ENCODE measurements at places on chromosomes 3 and 15.

- no peak for DNase-seq
These were observed 269.6 kb upstream of the ST8SIA2 start for GRCh38 chr15:92123962-92124656.

DNA sequence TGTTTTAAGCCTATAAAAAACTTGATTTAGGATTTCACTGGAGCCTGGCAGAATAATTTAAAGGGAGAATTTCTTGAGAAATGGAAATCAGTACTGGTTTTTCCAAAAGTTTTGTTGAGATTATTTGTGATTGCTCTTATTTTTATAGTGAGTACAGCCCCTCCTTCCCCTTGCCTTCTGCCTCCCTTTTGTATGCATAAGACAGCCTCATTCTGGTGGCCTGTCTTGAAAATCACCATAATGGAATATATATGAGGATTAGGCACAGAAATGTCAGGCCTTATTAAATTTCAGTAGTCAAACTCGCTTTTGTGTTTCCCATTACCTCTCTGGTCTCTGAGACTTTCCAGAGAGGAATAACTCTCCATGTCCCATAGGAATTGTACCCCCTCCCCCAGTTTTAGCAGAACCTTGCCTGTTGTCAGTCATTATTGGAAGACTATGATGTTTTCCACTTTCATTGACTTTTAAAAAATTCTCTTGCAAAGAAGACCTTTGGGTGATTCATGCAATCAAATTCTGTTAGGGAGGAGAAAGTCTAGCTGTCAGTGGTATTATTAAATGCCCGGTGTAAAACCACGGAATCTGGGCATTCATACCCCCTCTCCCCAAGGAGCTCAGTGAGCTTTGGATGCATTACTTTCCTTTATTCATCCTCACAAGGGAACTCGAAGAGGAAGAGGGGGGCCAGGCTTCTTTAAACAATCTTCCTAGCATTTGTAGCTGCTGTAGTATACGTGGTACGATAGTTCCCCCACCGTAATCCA lies 171.6 kb upstream of the TSC22D2 start:
- DNase-seq, result no peak

GRCh38 chr15:59111251-59111650 lies 6.3 kb downstream of the CCNB2 start:
- DNase-seq, result no peak

DNA sequence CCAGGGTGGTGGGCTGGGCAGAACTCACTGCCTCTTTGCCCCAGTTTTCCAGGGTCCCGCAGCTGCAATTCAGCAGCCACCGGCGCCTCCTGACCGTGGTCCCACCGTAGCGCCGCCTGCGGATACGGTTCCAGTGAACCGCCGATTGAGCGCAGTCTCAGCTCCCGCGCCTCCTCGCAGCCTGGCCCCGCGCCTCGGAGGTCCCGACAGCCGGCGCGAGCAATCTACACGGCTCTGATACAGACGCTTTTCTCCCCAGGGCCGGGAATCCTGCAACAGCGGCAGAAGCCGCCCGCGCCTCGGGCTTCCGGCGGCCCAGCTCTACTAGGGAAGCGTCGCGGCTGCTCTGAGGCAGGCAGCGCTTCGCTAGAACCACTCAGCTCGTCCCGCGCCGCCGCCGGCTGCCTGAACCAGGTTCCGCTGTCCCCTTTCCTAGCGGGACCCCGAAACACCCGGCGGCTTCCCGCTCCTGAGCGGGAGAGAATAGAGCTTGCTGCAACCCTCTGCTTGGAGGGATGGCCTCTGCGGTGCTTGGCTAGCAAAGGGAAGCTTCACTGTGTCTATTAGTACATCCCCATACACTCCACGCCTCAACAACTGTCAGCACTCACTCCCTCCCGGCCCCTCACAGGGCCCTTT lies 3.1 kb downstream of the FOXL2NB start:
- no peak for DNase-seq

DNA sequence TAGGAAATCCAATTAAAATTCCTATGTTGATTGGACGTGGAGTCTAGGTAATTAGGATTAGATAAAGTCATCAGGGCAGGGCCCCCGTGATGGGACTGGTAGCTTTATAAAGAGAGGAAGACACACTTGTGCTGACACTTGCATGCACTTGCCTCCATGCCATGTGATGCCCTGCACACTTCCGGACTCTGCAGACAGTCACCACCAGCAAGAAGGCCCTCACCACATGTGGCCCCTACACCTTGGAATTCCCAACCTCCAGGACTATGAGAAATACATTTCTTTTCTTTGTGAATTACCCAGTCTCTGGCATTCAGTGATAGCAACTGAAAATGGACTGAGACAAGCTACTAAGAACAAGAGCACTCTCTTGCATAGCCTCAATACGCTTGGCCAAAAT lies 90.6 kb downstream of the CRYGS start:
- no peak for DNase-seq

- DNase-seq, result no peak
These were observed 42.3 kb downstream of the NEK10 start for GRCh38 chr3:27326629-27327545.

DNA sequence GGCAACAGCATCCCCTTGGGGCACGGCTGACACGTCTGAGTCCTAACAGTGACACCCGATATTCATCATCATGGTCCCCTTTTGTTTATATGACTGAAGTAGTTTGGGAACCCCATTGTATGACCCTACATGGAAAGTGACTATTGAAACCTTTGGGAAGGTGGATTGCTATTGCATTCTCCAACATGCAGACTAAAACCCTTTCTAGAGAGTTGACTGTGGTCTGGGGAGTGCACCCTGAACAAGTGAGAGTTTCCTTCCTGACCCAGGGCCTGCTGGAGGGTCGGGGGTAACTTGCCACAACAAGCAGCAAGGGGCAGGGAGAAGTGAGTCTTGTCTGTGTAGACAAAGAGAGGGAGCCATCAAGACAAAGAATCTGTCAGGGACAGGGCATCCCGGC lies 54.4 kb downstream of the ISG20 start:
- DNase-seq, result no peak

DNA sequence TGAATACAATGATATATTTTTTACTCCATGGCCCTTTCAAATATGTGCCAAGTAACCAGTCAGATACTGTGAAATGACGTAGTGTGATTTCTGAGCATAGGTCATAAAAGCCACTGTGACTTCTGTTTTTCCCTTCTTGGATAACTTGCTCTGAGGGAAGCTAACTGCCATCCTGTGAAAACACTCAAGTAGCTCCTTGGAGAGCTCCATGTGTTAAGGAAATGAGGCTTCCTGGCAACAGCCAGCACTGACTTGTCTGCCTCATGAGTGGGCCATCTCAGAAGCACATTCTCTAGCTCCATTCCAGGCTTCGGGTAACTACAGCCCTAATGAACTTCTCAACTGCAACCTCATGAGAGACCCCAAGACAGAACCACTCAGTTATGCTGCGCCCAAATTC lies 9.5 kb upstream of the CCDC80 start:
- no peak for DNase-seq

DNA sequence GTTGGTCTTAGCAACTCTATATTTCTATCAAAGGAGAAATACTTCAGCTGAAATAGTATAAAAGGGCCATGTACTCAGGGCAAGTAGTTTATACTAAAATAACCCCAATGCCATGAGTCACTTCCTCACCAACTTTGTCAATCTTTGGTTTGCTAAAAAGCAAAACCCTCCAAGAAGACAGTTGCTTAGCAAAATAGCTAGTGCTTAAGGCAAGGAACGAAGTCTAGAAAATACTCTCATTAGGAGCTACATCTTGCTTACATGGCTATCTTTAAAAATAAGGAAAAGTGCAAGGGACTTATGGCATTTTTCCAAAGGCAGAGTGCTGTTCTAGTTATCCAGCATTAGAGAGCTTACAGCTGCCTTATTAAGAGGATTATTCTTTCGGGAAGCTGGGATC lies 28.4 kb downstream of the P3H2 start:
- no peak for DNase-seq

DNA sequence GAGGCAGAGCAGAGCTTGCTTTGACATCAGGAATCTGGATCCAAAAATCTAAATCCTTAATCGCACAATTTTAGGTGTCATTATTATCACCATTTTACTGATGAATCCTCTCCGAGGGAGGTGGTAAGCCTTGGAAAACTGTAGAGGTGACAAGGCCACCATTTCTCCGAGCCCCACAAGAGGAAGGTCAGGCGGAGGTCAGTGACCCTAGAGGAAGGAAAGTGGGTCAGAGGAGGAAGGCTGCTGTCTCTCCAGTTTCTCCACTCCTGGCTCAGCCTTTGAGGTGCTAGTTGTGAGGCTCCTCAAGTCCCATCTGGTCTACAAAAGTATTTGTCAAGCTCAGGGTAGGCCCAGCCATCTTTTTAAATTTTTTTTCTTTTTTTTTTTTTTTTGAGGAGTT lies 3.2 kb downstream of the DVL3 start:
- DNase-seq, result no peak

- DNase-seq, result no peak
These were observed 13.5 kb downstream of the SPTBN5 start for GRCh38 chr15:41880156-41880877.

GRCh38 chr3:175129126-175129525 lies 270.0 kb downstream of the NAALADL2 start:
- DNase-seq, result no peak

DNA sequence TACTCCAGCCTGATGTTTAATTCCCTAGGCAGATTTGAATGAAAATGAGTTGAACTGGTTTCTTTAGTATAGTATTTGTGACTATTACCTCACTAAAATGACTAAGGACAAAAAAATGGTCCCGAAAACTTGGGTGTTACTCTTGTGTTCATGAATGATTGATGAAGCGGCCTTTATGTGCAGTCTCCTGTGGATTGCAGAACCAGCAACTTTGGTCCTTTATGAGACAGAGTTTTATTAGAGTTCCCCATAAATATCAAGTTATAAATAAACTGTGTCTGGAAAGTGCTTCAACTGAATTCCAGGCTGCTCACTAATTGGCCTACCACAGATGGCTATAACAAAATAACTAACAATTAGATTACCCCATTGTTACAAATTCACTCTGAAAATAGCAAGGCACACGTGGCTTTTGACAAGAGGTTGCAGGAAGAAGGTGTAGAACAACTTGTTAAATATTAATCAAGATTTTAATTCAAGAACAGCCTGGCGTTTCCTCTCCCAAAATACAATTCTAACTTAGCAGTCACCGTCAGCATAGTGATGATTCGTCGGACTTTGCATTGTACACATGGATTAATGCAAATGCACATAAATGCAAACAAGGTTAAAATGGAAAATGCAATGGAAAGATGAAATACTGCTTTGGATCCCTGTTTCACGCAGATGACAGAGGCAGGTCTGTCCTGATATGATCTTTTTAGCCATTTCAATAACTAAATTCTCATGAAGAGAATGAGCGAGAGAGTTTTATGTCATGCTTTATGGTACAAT lies 567.3 kb upstream of the ZNF717 start:
- no peak for DNase-seq

- DNase-seq, result no peak
These were observed 33.4 kb downstream of the KAT2B start for GRCh38 chr3:20073683-20074082.

- no peak for DNase-seq
These were observed 149.2 kb upstream of the SLC24A5 start for GRCh38 chr15:47971637-47972036.

DNA sequence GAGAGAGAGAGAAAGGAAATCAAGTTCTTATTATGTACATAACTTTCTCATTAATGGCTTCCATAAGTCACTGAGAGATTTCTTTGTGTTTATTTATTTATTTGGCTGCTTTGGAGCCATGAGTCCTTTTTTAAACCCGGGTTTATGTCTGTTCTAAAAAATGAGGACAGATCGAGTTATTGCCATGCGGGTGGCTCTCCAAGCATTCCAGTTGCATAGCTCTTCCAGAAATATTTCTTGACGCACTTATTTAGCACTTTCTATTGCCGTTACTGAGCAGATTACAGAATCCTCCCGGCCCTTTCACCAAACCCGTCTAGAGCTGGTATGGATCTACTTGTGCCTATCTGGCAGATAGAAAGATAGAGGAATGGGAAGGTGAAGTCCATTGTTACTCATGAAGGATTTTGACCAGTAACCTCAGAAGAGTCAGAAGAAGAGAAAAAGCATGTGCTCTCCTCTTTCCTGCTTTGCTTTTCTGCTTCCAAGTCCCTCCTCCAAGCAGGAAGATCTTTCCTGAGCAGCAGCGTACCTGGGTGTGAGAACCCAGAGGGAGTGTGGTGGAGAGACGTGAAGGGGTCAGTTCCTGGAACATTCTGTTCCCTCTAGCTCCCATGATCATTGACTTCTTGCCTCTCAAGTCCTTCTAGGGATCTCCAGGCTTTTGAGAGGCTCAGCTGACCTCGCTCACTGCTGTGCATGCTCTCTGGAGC lies 112.8 kb downstream of the LPP start:
- peak; percentile 42 for DNase-seq

- DNase-seq, result no peak
These were observed 7.5 kb downstream of the CSTA start for GRCh38 chr3:122332551-122332950.

GRCh38 chr15:73433873-73434272 lies 9.1 kb upstream of the REC114 start:
- no peak for DNase-seq

GRCh38 chr15:58457466-58457965 lies 25.7 kb downstream of the LIPC start:
- no peak for DNase-seq

All from tibial nerve (tissue), 4 donors.